ENCODE measurements at places on chromosomes 6 and 20.
A peak's percentile ranks its signal among the peaks of the same experiment; 100 is the strongest.

- no peak for DNase-seq
These were observed 42.3 kb downstream of the ASXL1 start for GRCh38 chr20:32400476-32400875.

DNA sequence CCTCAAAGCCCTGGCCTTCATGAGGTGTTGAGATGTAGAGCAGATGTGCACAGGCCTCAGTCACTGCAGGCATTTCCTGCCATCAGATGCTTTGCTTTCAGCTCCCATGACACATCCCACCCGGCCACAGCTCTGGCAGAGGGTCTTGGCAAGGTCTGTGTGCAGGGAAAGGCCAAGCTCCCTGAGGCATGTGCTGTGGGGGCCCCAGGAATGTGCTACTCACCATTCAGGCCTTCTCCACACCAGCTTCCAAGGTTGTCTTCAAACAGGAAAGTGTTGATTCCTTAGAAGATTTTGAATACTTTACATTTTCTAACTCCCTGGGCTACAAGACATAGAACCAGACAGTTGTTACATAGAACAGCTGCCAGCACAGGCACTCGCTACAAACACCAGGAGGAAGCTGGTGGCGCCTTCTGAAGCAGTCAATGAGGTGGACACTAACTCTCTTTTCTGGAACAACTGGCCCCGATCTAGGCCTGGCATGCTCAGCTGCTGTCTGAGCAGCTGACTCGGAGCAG is 27.8 kb downstream of the CASS4 start:
- peak; percentile 91 for DNase-seq

DNA sequence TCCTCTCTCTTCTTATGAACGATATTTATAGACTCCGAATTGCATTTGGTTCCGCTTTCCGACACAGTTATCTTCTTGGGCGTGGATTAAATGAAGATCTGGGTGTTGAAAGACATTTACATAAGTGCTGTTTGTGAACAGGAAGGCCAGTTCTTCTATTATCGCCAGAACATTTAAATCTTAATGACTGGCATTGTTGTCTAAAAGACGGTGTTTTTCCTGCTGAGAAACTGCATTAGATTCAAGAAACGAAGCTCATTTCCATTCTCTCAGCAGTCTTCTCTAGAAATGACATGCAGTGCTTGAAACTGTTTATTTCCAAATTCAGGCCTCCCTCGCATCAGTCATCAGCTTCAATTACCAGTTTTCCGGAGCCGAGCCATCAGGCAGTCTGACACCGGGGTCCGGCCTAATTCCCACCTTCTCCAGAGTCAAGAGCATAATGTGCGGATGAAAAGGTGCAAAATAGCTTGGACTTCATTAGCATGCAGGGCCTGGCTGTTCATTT is 16.0 kb downstream of the LINC00237 start:
- DNase-seq, result no peak

GRCh38 chr6:13455552-13455966 is 31.8 kb downstream of the GFOD1 start:
- no peak for DNase-seq

- DNase-seq, result peak; percentile 14
These were observed 548 bp upstream of the TMEM74B start for GRCh38 chr20:1185316-1185741.

- DNase-seq, result peak; percentile 44
These were observed 199.5 kb upstream of the ASCC3 start for GRCh38 chr6:101080597-101080996.

DNA sequence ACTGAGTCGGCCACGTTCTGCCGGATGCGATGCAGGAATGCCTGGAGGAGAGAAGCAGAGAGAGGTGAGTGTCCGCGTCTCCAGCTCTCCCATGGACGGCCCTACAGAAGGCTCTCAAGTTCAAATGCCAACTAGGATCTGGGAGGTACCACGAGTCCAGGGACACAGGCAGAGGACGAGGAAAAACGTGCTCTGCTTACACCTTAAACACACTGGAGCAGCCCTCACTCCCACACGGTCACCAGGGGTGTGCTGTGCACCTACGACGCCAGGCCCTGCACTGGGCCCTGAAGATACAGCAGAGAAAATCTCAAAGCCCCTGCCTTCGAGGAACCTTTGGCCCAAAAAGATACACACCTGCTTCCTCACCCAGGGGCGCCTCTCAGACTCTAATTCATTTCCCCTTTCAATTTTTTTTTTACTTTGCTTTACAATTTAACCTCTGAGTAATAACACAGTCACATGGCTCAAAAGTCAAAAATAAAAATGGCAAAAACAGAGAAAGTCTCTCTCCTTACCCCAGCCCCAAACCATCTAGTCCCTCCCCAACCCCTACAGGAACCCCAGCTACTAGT is 79.9 kb downstream of the PREX1 start:
- DNase-seq, result no peak

- no peak for DNase-seq
These were observed 29.1 kb downstream of the HLA-DPB1 start for GRCh38 chr6:33104887-33105286.

DNA sequence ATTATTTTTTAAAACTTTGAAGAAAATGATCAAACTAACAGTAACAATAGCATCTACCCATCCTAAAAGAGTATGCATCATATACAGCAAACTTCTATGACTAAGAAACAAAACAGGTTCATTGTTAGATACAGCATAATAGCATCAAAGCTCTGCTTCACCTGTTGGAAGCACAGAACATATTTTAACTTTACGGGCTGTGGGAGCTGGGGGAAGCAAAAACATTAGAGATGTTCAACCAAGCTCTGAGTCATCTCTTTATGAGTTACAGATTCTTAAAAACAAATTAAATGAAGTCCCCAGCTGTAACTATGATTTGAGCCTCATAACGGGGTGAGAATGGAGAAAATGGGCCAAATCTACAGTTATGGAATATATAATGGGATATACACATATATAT is 63.4 kb downstream of the SYNE1 start:
- DNase-seq, result no peak

- no peak for DNase-seq
These were observed 269.5 kb upstream of the CITED2 start for GRCh38 chr6:139643986-139644385.

DNA sequence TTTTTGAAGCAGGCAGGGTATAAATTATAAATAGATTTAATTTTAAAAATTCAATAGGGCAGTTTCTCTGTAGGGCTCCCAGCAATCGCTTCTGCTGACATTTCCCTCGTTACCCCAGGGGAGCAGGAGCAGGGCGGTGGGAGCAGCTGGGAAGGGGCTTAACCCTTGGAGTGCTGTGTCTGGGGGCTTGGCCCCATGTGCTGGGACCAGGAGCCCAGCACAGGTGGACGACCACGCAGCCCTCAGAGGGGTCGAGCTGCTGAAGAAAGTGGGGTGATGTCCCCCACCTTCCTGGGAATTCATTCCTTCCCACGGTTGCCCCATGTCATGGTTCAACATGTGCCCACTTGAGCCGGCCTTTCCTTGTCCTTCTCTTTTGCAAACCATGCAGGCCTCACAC is 67.5 kb upstream of the STX16 start:
- DNase-seq, result no peak

GRCh38 chr20:62487118-62487517 is 11.3 kb upstream of the GATA5 start:
- DNase-seq, result no peak

DNA sequence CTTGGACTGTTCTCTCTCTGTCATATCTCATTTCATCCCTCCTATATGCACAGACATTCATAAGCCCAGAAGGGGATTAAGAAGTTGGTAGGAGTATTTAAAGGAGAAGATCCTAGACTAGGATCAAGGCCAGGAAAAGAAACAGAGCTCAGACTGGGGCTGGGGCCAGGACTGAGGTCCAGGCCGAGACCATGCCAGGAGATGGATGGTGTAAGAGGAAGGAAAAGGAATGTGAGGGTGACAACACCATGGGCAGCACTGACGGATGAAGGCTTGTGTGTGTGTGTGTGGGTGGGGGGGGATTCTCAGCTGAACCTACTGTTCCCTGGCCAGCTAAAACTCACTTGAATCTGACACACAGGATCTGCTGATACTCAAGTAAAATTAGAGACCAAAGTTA is 182.1 kb downstream of the KIF6 start:
- peak; percentile 79 for DNase-seq

DNA sequence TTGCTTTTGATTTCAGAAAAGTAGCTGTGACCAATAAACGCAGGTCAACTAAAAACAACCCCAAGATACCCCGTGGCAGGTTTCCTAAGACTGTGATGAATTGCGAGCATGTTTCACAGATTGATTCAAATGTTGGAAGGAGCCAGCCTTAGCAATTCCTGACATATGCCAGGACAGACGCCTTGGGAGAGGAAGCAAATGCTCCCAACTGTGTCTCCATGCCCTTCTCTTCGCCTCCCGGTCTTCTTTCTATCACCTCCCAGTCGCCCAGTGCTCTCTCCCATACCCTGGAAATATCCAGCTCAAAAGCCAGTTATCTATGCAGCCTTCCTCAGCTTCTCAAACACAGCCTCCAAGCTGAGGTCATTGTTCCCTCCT is 32.0 kb downstream of the KIAA0319 start:
- DNase-seq, result no peak

- no peak for DNase-seq
These were observed 1.1 kb downstream of the AIG1 start for GRCh38 chr6:143061597-143062385.

GRCh38 chr6:122322824-122323223 is 76.6 kb upstream of the HSF2 start:
- peak; percentile 49 for DNase-seq

GRCh38 chr20:12110711-12111110 is 193.0 kb downstream of the BTBD3 start:
- DNase-seq, result no peak

DNA sequence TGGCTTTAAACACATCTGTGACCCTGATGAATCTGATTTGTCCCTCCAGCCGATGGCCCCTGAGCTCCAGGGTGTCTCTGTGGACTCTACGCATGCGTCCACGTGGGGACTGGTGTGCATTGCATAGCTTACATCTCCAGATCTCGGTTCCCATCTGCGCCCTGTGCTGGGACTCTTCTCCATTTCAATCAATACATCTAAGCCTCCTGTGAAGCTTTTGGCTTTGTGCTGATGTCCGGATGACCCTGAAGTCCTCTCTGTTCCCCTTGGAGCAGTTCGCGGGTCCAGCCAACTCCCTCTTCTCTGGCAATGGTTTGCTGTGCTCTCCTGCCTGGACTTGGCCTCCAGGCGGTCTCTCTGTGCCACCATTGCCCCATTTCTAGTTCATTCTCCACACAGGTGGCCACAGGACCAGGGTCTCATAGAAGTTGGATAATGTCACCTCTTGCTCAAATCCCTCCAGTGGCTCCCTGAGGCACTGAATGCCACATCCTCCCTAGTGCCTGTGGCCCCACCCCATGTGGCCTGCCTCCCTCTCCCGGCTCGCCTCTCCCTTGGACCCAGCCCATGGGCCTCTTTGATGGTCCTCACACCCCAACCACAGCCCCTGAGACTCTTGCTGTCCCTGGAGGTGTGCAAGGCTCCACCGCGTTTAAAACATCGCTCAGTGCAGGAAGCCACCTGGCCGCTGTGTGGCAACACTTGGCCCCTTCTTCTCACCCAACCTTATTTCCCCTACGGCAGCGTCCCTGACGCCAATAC is 155.4 kb downstream of the SYCP2 start:
- DNase-seq, result no peak

- DNase-seq, result no peak
These were observed 64.5 kb upstream of the PMEPA1 start for GRCh38 chr20:57774111-57774880.

- DNase-seq, result no peak
These were observed 130.2 kb upstream of the HDDC2 start for GRCh38 chr6:125431971-125432370.

GRCh38 chr20:10876558-10876957 is 202.8 kb upstream of the JAG1 start:
- DNase-seq, result peak; percentile 67

DNA sequence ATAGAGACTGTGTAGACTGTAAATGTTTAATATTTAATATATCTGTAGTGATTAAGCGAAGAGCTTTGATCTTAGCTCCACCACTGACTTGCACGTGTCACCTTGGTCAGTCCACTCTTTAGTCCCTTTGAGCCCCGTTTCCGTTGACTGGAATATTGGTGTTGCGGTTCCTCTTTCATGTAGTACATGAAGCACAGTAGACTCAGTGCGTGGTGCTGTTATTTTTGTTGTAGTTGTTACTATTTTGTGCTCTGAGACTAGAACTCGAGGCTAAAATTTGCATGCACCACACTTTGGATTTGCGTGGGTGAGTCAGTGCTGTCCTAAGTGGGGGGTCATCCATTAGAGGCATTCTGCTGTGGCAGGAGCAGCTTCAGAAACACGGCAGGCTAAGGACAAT is 291.4 kb downstream of the QKI start:
- DNase-seq, result no peak

DNA sequence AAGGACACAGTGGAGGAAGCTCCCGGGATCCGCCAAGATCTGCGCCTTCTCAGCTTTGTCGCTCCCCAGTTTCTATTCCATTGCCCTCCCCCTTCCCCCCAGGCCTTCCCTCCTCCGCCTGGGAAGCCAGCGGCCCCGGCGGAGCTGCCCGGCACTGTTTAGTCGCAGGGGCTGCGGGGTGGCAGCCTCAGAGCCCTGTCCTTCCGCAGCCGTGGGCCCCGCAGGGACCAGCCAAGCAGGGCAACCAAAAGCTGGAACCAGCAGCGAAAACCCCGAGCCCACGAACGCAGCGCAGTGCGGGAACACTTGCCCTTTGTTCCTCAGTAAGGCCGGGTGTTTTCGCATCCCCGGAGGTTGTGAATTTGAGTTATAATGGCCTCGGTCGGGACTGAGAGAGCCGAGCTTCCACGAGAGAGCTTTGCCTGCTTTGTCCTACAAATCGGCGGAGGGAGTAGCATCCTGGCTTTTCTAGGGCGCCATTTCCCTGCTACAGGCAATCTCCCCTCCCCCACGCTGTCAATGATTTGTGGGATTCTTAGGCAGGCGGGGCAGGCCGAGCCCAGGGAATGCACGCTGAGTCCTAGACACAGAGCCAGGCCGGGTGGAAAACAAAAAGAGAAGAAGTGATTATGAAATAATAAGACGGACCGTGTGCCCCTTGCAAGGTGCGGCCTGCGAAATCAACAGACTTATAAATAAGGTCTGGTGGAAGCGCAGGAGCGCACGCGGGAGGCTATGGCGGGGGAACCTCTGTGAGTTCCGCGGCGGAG is 4.0 kb upstream of the TUBB2B start:
- peak; percentile 95 for DNase-seq

DNA sequence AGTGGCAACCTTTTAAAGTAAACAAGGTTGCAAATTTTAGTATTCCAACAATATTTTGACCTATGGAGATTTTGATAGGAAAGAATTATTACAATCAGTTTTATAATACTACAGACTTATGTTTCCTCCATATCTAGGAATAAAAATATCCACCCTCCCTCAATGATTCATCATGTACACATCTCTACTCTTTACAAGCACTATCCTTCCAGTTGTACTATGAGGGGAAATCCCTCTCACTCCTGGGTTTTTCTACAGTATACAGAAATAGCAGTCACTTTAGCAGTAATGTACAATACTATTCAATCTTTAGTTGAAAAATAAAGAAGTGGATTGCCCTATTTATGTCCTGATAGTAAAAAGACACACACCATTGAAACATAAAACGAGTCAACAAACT is 46.3 kb upstream of the SCML4 start:
- DNase-seq, result peak; percentile 36

- no peak for DNase-seq
These were observed 93.5 kb downstream of the RPS12 start for GRCh38 chr6:132907914-132908313.

Measured in adipocyte (in vitro differentiated cells).